ENCODE measurements at places on chromosomes 7 and 10.

DNA sequence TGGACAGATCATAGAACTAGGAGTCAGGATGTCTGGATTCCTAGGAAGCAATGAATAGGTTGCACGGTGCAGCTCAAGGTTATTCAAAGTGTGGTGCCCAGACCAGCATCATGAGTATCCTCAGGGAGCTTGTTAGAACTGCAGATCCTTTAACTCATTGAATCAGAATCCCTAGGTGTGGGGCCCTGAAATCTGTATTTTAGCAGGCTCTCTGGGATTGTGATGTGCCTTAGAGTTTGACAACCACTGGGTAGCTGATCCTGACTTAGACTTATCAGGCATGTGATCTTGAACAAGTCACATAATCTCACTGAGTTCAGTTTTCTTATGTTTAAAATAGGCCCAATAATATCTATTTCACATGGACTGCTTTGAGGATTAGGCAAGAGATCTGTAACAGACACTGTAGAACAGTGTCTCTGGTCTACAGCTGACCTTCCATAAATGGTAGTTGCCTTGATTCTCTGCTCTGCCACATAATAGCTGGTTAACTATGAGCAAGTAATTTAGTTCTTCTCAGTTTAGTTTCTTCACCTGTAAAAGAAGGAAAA, 46.4 kb upstream of the ATRNL1 start:
- DNase-seq: peak; percentile 19

DNA sequence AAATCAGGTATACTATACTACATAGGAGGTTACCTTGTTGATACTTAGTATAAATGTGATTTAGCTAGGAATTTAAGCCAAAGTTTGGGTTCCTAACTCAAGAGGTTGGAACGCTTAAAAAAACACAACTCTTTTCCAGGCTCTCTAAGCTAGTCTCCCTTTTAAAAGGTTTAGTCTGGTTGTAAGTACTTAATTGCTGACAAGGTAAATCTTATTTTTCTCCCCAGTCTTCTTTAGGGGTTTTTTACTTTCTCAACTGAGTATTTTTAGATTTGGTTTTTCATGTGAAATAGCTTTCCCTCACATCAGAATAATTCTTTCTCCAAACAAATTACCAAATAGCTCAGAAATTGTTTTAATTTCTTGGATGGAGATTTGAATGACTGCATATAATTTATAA, 20.8 kb upstream of the CTTNBP2 start:
- no peak for DNase-seq

GRCh38 chr10:31760674-31761081, 168.0 kb downstream of the ARHGAP12 start:
- DNase-seq: no peak

DNA sequence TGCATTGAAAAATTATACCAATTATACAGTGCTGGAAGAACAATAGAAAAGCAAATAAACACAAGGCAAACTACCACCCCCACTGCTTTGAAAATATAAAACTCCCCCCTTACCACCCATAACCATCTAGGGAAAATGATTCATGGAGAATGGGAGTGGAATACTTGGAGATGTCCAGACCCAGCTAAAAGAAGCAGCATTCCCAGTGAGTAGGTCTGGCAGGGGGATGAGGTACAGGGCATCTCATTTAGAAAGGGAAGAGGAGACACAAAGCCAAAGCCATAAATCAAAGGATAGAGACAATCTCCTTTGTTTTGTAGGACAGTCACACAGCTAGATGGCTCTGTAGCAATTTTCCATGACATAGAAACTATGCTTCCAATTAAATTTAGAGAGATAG, 36.0 kb upstream of the DGKI start:
- no peak for DNase-seq

Data from choroid plexus epithelial cell (primary cell).